Mammary epithelial cell (primary cell): ENCODE measurements at places on chromosomes 12 and 14. TPM values are rescaled to one million over a fixed set of nuclear protein-coding genes. Genes with fewer than 3 reads are reported as not detected.

BTG1 gene
- total RNA-seq = 68.2 and 152 TPM in 2 replicates

AICDA gene
- total RNA-seq = not detected

TMTC2 gene
- total RNA-seq = 7.3 and 8.3 TPM in 2 replicates

GLIPR1L1 gene
- total RNA-seq = not detected in 2 replicates

KRT1 gene
- total RNA-seq = not detected

HCAR3 gene
- 0.33 TPM for total RNA-seq

KRT7 gene
- 1,911 and 2,215 TPM in 2 replicates for total RNA-seq

PMCH gene
- not detected in 2 replicates for total RNA-seq

TPPP2 gene
- total RNA-seq = not detected

CD69 gene
- not detected for total RNA-seq

GPR135 gene
- 4.7 and 4.8 TPM in 2 replicates for total RNA-seq

IL22 gene
- total RNA-seq = not detected in 2 replicates

CCDC198 gene
- total RNA-seq = not detected in 2 replicates

HOXC4 gene
- total RNA-seq = 0.83 TPM

DAO gene
- total RNA-seq = not detected in 2 replicates

TAS2R10 gene
- 2.7 TPM for total RNA-seq

PZP gene
- not detected for total RNA-seq

AQP5 gene
- total RNA-seq = not detected in 2 replicates

TMPO gene
- total RNA-seq = 30.4 and 74.2 TPM in 2 replicates

LBHD2 gene
- not detected for total RNA-seq

MAP1LC3B2 gene
- 1.5 TPM for total RNA-seq

ACACB gene
- total RNA-seq = 4.7 TPM

PRPF40B gene
- 34.4 and 38.9 TPM in 2 replicates for total RNA-seq

GLT8D2 gene
- 20.0 TPM for total RNA-seq

RABGGTA gene
- 74.5 and 81.5 TPM in 2 replicates for total RNA-seq

RFLNA gene
- 3.2 and 4.5 TPM in 2 replicates for total RNA-seq

PTPN21 gene
- total RNA-seq = 18.1 and 22.8 TPM in 2 replicates

CCDC184 gene
- total RNA-seq = 1.7 TPM

RNASE4 gene
- 10.3 TPM for total RNA-seq

MLXIP gene
- 17.7 TPM for total RNA-seq
